Astrocyte of the hippocampus (primary cell): ENCODE measurements at places on chromosomes 6 and 20.

DNA sequence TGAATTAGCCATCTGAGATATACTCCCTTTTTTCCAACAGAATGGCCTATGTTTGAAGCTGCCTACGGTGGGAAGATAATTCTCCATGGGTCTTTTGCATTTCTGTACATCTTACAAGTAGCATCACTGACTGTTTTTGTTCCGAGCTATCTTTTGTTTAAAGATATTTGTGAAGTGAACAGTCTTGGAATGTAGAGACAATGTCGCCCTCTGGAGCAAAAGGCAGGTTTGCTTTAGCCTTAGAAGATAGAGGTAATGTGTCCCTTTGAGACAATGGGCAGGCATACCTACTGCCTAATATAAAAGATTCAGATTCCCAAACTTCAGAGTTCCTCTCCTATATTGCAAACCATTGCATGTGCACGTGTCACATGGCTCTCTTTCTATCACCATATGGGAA is 347.8 kb upstream of the CNR1 start:
- no peak for DNase-seq

DNA sequence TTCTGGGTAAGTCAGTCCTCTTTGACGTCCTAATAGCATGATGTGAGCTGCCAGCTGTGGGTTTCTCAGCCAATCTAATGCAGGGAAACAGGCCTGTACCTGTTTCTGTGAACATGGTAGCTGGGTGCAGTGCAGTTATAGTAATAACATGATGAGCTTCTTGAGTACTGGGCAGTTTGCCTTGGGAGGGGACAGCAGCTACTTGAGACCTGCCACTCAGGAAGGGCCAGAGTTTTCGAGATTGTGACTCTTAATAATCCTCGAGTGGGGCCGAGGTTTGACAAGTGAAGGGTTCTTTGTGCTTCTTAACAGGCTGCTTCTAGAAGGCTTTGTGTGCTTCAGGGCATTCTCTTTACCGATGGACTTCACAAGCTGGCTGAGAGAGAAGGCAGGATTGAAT is 180.1 kb downstream of the JARID2 start:
- DNase-seq = no peak

DNA sequence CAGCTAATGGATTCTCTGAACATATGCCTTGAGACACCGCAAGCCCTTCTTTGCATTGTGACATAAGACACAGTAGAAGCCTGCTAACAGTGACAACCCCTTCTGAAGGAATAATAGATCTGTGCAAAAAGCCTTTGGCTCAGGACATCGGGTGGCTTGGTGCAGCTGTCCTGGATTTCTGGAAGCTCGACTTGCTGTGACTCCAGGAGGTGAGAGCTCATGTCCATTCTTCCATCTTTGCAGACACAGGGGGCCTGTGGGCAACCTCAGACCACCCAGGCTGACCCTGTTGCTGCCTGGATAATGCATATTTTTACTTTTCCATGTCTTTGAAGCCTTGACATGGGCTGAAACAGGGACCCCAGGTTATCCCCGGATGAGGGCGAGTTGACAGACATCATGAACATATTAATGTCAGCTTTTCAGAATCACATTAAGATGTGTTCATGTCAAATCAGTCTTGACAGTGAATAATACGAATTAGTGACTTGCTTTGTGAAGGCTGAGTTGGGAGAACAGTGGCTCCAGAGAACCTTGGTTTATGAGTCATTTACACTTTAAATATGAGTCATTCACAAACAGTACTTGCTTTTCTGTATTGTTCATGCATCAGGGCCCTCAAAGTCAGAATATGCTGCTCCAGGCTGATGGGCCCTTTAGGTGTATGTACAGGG is 66.8 kb upstream of the IYD start:
- DNase-seq = peak; percentile 84

GRCh38 chr20:21571841-21572690 is 58.2 kb upstream of the NKX2-2 start:
- DNase-seq = peak; percentile 9

- DNase-seq = no peak
Observed at GRCh38 chr20:16501301-16501700, 71.9 kb downstream of the KIF16B start.

GRCh38 chr20:18808712-18809111 is 4.9 kb upstream of the SCP2D1 start:
- no peak for DNase-seq

- DNase-seq = peak; percentile 39
Observed at GRCh38 chr6:139378882-139379341, 4.5 kb upstream of the CITED2 start.

DNA sequence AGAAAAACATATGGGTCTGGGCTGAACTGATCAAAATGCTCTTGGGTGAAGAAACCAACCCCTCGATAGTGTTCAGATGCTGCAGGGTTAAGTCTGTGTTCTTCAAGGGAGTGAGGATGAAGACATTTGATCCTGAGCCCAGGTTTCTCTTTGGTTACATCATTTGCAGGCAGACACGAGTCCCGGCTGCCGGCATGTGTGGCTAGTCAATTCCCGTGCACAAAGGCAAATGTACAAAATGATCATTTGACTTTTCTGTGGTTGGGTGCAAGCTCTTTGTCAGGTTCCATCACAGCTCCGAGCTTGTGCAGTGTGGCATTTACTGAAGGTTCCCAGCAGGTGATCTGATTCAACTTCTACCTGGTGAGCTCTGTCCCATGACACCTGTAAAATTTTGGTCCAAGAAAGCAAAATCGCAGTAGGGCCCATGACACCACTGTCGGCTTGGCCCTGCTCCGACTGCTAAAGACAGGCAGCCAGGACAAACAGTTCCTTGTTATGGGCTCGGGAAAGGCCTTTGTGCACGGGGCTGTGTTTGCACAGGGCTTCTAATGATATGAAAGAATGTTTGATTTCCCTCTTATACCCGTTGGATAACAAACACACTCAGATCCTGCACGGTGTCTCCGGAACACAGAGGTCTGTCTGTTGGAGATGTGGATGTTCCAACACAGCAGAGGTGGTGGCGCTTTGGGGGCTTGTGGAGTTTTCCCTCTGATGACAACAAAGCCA is 46.9 kb downstream of the GJA10 start:
- DNase-seq = peak; percentile 65

DNA sequence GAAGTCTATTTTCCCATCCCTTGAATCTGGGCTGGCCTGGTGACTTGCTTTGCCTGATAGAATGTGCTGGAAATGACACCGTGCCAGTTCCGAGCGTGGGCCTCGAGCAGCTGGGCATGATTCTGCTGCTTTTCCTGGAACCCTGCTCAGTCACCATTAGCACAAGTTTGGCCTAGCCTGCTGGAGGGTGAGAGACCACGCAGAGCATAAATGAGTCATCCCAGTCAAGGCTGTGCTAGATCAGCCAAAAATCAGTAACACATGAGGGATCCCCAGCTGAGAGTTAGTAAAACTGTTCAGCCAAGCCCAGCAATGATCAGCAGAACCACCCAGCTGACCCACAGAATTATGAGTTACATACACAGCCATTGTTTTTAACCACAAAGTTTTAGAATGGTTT is 74.8 kb upstream of the TOP1 start:
- peak; percentile 19 for DNase-seq

DNA sequence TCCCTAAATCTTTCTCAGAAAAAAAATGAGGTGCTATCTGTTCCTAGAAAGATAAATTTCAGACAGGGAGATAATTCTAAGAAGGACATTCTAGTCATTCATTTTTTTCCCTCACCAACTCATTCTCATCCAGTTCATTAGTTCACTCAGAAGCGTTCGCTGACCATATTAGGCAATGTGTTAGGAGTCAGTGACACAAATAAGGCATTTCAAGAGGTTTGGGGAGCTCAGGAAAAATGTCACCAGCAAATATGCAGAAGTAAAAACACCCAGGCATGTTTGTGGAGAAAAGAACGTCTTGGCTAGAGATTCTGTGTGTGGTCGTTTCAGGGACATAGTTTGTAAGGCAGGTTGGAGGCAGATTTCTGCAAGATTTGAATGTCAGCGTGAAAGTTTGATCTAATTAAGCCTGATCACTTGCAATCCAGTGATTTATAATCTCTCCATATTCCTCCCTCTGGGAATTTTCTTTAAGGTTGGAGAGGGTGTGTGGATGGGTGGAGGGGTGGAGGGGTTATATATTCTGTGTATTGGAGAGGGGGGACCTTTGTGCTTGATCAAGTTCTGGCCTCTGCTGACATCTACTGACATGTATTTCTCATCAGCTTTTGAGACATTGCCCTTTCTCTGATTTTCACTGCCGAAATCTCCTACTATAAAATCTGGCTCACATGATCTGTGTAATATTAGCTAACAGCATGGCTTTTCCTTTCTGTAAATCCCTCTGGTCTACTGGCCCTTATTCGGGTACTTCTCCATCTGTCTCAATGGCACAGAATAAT is 3.6 kb downstream of the MYCT1 start:
- DNase-seq = peak; percentile 13

GRCh38 chr20:4797275-4797674 is 75.6 kb downstream of the PRND start:
- DNase-seq = no peak

DNA sequence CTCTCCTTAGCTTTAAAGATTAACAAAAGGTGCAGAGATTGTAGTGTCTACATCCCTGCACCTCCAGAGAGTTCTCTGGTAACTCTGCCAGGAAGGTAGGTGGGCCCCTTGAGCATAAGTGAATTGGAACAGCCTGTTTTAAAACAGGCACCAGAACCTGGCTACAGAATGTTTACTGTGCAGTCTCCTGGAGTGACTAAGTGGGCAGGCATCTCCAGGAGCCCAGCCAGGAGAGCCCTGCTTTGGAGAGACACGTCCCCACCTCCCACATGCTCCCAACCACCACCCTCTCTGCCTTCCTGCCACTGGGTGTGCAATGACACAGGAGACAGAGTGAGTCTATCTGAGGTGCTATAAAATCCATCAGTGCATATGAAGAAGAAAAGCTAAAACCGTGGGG is 110.3 kb upstream of the EYA4 start:
- peak; percentile 93 for DNase-seq

DNA sequence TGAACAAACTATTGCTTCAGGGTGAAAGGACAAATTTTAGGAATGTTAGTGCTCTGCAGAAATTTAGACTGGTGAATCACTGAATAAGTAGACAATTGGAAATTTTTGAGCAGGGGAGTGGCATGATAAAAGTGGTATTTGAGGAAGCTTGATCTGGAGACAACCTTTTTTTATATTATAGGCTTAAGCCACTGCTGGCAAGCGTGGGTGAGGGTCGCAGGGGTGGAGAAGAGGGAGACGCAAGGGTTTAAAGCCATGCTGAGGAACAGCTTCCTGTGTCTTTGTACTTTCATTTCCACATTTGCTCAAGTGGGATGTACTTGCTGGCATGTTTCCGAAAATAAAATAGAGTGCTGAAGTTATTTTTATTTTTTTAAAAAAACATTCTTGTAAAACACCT is 23.7 kb downstream of the NCOA7 start:
- DNase-seq = no peak

- DNase-seq = no peak
Observed at GRCh38 chr20:3699037-3699436, 13.4 kb downstream of the SIGLEC1 start.

DNA sequence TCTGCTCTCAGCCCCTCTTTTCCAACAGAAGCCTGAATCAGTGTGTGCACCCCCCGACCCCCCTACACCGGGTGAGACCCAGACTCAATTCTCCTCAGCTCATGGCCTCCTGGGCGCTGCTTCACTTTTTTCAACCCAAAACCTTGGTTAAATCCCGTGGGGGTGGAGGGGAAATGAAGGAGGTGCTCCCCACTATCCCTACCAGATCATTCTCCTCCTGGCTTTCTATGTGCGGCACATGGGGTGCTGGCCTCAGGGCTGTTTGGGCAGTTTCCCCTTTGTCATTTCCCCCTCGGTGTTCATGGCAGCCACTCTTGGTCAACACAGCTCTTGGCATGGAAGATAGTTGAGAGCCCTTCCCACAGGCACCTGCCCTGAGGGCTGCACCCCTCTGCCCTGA is 4.6 kb downstream of the CST4 start:
- no peak for DNase-seq
